Femur (tissue), 1 donor: ENCODE measurements at places on chromosomes 5 and 9.
A peak's percentile ranks its signal among the peaks of the same experiment; 100 is the strongest.

DNA sequence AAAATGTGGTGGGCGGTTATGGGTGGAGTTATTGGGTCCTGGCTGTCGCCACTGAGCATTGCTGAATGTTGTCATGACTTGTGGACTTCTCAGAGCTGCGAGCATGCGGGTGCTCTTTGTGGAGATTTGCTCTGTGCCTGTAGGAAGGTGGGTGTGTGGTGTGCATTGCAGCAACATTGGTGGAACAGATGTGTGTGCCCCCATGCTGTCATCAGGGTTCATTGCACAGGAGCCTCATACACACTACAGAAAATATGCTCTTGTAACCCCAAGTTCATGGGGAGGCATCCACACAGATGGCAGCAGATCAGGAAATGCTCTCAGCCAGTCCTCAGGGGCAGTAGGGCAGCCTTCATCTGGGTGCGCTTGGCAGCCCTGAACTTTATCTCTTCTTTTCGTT, 55.9 kb upstream of the PHF2 start:
- DNase-seq = no peak

DNA sequence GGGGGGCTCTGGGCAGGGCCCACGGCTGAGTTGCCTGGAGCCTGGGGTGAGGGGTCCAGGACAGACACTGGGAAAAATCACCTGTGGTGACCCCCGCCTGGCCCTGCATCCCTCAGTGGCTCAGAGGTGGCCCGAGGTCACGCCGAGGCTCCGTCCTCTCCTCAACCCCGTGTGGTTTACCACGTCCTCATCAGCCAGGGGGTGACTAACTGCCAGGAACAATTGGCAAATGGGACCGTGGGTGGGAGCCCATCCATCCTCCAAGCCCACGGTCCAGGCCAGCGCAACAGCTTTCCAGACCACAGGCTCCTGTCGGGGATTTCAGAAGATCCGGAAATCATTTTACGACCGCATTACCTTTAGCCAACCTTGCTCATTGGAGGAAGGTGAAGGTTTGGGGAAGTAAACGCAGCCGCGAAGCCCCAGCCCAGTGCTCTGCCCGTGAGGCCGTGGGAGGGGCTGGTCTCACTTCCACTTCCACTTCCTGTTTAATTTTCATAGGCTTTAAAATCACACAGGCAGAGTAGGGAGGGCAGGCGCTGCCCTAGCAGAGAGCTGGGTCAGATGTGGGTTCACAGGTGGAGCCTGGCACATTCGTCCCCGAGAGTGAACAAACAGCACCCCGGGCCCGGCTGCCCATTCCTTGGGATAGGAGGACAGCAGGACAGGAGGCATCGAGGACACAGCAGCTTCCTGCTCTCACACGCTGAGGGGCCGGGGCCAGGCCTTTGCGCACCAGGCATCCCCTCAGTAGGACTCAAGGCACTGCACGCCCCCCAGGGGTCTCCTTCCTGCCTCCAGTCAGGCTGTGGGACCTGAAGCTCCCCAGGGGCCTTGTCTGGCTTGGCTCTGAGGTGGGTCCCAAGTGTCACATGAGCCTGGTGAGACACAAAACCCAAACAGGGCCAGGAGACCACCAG, 19.8 kb upstream of the SLC9A3 start:
- peak; percentile 63 for DNase-seq

- DNase-seq = no peak
Measured at GRCh38 chr5:58905944-58906343, 323.1 kb downstream of the RAB3C start.

DNA sequence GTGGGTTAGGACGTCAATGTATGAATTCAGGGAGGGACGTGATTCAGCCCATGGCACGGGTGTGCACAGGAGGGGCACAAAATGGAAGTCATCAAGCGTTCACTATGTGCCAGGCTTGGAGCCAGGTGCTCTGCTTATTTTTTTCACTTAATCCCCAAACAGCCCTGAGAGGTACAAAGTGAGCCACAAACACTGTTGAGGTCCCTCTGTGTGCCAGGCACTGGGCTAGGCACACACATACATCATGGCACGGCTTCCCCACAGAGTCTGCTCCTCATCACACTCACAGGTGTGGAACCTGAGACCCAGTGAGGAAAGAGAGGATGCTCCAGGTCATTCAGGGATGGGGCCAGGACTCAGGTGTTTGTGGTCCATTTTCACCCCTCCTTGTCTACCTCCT, 68.1 kb downstream of the GALNT12 start:
- no peak for DNase-seq

DNA sequence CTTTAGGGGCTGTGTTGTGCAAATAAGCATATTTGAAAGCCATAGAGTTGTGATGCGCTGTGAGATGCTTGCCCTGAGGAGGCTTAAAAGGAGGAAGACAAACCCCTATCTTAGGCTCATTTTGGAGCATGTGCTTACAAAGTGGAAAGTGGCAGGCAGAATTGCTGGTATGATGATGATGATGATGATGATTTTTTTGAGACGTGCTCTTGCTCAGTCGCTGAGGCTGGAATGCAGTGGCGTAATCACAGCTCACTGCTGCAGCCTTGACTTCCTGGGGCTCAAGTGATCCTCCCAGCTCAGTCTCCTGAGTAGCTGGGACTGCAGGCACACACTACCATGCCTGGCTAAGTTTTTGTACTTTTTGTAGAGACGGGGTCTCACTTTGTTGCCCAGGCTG, 1.7 kb downstream of the CNOT8 start:
- peak; percentile 31 for DNase-seq
